ENCODE measurements at places on chromosomes 5 and 9. TPM values are rescaled to one million over a fixed set of nuclear protein-coding genes. Genes with fewer than 3 reads are reported as not detected.

INSYN2B gene
- total RNA-seq: not detected

GRCh38 chr5:962801-963200 lies 45.8 kb upstream of the NKD2 start:
- ATAC-seq: no peak

PCDHA2 gene
- 0.04 TPM for total RNA-seq

- ATAC-seq: no peak
Observed at GRCh38 chr9:4590430-4591122, 71.5 kb upstream of the PLPP6 start.

CCNO gene
- 2.2 TPM for total RNA-seq

DNA sequence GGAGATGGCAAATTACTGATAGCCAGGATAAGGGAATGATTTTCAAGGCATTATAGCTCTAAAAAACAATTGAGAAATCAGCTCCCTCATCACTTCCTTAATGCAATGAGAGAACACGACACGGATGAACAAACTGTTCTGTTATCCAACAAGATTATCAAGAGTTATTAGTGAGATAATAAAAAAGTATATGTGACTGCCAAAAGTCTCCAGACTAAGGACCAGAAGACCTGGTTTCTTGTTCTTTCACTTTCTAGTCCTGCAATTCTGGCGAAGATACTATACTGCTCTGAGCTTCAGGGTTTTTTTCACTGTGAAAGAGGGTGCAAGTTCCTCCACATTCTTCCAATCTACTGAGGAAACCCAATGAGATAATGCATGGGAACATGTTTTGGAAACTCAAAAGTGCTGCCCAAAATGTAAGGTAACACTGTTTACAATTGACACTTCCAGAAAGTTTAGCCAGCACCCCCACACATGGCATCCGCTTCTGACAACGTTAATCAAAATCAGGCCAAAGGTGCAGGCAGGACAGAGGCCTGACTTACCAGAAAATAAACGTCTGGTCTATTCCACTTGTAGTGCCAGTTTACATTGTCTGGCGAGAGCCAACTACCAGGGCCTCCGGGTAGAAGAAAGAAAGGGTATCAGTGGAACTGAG lies 254.2 kb downstream of the DOCK8 start:
- ATAC-seq: no peak

LCN15 gene
- not detected for total RNA-seq

DNA sequence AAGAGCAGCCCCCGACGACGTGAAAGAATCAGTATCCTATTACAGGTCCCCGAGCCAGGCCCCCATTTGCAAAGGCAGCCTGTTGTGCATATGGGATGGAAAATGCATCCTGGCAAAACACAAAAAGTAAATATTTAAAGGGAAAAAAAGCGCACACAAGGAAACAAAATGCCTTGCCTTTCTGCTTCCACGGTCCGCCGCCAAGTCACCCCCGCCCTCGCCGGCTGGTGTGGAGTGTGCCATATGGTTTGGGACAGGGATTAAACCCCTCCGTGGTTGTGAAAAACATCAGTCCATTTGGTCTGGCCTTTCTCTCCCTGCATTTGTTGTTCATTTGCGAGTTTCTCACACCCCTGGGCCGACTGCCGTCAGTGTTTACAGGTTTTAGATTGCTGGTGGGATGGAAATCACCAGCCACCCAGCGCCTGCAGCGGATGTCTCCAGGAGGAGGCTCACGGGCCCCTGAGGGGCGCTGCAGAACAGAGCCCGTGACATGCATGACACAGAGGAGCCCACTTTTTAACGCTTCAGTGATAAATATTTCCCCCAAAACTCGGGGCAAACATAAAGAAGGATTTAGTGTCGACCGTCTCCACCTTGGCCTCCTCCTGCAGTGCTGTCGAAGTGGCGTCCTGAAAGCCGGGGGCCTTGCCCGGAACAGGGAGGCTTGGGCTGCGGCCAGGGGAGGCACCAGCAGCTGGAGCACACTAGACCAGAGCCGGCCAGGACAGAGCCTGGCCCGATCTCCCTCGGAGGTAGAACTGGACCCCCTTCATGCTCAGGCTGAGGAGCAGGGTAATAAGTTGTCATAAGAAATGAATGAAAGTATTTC lies 161.5 kb downstream of the HSD17B3 start:
- no peak for ATAC-seq

DNA sequence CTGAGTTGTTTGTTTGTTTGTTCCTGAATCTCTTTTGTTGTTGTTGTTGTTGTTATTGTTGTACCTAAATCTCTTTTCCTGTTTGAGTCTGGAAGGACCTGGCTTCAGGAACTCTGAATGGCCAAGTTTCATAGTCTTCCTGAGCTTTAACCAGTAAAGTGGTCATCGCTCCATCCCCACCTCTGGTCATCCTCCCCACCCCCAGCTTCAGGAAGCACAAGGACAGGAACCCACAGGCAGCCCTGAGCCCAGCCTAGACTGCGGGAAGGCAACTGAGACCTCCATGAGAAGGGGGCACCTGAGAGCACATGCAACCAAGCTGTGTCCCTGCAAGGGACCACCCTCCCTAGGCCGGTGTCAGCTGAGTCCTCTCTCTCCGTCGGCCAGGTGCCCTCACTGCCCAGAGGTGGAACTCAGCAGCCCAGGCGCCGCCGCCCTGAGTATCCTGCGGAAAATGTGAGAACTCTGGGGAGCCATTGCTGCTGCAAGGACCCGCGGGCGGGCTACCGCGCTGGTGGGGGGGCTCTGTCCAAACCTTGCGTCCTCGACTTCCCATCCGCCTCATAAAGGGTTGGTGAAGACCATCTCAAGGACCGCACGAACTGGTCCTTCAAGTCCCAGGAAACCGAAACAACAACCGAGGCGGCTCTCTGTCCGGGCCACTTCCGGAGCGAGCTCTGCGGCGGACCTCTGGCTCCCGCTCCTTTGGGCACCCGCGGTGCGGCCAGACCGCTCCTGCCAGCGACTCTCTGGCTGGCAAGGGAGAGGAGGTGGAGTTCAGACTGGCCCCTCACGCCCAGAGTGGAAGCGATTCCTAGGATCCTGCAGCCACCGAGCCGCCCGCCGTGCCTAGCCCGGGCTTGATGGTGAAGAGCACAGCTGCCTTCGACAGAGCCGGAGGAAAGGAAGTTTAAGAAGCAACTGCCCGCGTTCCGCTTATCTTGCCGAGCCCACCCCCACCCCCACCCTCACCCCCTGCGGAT lies 4.2 kb downstream of the BARX1 start:
- ATAC-seq: no peak

DNA sequence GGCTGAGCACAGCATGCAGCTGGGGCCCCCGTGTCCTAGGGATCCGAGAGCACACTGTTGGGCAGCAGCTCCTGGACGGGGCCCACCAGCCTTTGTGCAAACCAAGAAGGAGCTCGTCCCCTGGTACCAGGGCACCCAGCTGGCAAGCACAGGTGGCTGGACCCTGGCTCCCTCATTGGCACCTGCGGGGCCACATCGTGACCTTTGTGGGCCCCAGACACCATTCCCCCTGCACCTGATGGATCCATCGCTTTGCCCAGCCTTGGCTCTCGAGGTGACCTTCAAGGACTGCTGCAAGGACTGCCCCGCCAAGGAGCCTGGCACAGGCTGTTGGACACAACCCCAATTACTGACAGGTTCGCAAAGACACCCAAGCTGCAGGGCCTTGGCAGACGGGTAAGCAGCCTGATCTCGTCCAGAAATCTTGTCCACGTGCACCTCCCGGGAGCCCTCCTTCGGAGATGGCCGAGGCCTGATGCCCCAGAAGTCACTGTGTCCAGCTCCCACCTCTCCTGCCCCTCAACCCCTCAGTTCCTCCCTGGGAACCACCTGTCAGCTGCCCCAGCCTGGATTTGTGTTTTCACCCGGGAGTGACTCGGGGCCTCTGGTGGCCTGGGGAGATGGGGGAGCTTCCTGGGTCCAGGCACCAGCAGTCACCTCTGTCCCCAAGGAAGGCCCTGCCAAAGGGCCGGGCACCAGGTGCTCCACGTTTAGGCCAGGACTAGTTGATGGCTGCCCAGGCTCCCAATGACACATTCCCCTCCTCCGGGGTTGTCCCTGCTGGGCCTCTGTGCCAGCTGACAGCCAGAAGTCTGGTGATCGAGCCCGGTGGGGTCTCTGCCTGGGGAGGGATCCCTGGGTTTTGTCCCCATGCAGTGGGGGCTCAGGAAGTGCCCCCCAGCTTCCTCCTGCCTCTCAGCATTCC lies 137.1 kb upstream of the PPP1R26 start:
- no peak for ATAC-seq

Data from esophagus mucosa (tissue), 1 donor.